Stimulated activated CD4-positive, alpha-beta T cell treated with anti-CD3 and anti-CD28 coated beads, Interleukin-4, amount 100 ng/mL, for 4 hours (primary cell): ENCODE measurements at places on chromosomes 1 and 21.

- DNase-seq, result no peak
Measured at GRCh38 chr1:215986401-215986800, 419.3 kb downstream of the KCTD3 start.

- no peak for DNase-seq
Measured at GRCh38 chr1:56644919-56645676, at the start of gene PRKAA2. Gene PRKAA2 (plus strand): TSS chr1:56645314. CDS start chr1:56645388, 74 bp downstream.

DNA sequence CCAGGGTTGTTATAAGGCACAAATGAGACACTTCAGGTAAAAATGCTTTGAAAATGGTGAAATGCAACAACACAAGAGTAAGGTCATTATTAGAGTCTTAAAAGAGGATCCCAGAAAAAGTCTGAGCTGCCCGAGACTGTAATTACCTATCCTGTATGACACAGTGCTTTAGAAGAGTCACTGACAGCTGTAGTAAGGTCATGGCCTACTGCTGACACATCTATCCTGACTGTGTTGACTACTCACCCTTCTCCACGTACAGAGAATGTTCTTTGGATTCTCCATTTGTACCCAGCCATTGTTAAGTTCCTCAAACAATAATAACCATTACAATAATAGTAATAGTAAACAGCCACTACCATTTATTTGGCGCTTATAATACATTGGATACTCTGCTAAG lies 104.4 kb downstream of the CACHD1 start:
- DNase-seq, result no peak

- DNase-seq, result no peak
Measured at GRCh38 chr1:33280091-33280661, 23.9 kb downstream of the ZNF362 start.

- DNase-seq, result no peak
Measured at GRCh38 chr1:9080705-9081291, 11.4 kb upstream of the SLC2A5 start.

- DNase-seq, result no peak
Measured at GRCh38 chr1:30899577-30900389, 8.8 kb downstream of the SDC3 start.

- DNase-seq, result no peak
Measured at GRCh38 chr1:67169496-67169895, 3.2 kb downstream of the IL23R start.

DNA sequence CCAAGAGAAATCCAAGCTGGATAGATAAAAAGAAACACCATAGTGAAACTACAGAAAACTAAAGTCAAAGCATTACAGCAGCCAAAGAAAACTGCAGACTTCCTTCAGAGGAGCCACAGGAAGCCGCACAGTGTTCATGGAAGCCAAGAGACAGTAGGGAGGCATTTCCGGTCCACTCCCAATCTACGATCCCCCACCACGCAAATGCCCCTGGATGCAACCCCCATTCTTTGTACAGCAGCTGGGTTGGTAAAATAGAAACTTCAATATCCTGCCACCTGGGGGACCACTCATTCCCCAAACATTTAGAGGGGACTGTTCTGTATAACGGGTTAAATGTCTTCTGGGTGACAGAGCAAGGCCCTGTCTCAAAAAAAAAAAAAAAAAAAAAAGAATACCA lies 43.9 kb upstream of the TSPEAR start:
- DNase-seq, result no peak

DNA sequence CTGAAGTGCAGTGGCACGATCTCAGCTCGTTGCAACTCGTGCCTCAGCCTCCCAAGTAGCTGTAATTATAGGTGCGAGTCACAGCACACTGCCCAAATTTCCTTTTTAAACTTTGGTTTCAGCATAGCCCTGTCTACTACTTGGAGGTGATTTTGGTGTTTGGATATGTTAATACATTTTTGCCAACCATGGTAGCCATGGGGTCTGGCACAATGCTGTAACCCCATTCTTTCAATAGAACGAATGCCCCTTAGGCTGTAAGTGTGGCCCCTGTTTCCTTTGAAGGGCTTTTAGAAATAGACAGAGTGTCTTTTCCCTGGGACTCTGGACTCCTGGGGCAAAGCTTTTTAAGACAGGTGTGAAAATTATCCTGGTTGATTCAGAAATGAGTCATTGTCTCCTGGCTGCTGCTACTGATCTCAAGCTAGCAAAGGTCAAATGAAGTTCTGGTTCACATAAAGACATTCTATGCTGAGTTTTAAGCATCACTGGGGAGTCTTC lies 141.1 kb upstream of the RUNX1 start:
- no peak for DNase-seq

DNA sequence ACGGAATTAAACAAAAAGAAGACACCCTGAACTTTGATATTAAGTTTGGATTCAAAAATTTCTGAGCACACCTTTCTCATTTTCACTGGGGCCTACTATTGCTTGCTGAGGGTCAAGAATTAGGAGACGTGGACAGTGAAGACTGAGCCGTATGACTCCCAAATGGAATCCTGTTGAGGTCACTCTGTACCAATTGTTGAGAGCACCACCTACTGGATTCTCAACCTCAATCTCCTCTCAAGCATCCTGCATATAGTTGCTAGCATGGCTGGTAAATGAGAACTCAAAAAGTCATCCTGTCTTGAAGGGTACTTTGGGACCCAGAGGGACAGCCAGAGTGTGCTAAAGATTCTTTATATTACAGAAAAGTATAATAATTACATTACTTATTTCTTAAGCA lies 20.2 kb upstream of the MTR start:
- no peak for DNase-seq

GRCh38 chr1:27557596-27558340 lies 46.2 kb downstream of the AHDC1 start:
- no peak for DNase-seq

DNA sequence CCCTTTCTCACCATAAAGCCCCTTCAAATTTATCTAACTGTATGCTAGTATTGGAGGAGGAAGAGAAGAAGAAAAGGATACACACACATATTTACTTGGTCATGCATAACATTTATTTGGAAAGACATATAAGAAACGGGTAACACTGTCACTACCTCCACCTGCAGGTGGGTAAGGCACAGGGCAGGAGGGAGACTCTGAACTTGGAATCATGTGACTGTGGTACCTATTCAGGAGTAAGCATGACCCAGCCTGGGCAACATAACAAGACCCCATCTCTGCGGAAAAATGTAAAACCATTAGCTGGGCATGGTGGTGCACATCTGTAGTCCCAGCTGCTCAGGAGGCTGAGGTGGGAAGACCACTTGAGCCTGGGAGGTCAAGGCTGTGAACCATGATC lies 1.4 kb upstream of the PADI6 start:
- no peak for DNase-seq

GRCh38 chr21:40853956-40854688 lies 7.2 kb upstream of the DSCAM start:
- no peak for DNase-seq

DNA sequence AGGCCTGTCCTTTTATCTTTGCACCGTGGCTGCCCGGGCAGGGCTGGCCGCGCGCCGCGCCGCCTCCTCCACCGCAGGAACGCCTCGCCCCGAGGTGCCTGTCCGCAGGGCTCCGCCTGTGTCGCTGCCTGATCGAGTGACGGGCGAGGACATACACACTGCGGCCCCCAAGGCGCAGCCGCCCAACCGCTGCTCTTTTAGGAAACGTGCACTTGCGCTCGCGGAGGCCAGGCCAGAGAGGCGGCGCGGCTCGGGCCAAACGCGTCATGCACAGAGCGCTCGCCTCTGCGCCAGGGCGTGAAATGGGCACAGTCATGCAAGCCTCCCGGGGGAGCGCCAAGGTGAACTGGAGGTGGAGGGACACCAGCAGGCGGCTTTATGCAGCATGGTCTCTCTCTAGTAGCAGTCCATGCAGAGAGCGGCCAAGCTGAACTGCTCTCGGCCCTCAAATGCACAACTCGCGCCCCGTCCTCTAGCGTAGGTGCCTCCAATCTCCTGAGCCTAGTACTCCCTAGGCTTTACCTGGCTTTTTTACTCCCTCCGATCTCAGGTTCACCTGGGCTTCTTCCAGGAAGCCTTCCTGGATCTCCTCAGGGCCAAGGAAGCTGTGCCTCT lies 12.9 kb downstream of the TRABD2B start:
- no peak for DNase-seq

GRCh38 chr1:16396591-16396990 lies 29.5 kb downstream of the SZRD1 start:
- no peak for DNase-seq

DNA sequence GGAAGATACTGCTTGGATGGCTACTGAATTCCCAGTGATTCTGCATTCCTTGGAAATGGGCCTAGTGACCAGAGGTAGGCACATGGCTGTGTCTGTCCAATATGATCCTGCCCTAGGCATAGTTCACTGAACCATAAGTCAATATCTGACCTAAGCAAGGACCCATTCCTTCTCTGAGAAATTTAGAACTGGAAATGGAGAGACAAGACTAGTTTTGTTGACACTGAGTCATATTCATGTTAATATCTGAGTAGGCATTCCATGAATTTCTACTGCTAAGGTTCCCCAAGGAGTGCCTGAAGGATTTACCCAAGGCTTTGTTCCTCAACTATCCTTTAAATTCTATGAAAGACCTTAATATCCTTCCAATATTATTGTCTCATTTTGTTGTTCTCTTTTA lies 329.8 kb upstream of the BEND5 start:
- no peak for DNase-seq

- DNase-seq, result no peak
Measured at GRCh38 chr1:178267646-178268094, 173.8 kb downstream of the RASAL2 start.

- DNase-seq, result no peak
Measured at GRCh38 chr1:108085628-108086027, 114.5 kb downstream of the SLC25A24 start.

GRCh38 chr1:226967665-226968064 lies 27.6 kb downstream of the COQ8A start:
- no peak for DNase-seq

GRCh38 chr1:12543740-12544154 lies 74.3 kb downstream of the DHRS3 start:
- no peak for DNase-seq

DNA sequence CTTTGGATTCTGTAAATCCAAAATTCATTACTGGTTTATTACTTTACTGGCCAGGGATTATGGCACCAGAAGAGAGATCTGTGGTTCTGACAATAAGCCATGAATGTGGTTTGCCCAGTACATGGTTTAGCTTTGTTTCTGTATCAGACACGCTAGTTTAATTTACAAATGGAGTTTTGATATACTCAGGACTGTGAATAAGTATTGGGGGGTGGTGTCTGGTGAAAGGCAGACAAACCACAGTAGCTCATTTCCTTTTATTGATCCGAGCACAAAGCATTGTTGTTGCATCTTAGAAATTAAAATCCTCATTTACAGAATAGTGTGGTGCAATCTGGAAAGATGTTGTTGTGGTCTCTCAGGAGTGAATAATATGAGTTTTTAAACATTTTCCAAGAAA lies 96.0 kb downstream of the ST6GALNAC3 start:
- no peak for DNase-seq

DNA sequence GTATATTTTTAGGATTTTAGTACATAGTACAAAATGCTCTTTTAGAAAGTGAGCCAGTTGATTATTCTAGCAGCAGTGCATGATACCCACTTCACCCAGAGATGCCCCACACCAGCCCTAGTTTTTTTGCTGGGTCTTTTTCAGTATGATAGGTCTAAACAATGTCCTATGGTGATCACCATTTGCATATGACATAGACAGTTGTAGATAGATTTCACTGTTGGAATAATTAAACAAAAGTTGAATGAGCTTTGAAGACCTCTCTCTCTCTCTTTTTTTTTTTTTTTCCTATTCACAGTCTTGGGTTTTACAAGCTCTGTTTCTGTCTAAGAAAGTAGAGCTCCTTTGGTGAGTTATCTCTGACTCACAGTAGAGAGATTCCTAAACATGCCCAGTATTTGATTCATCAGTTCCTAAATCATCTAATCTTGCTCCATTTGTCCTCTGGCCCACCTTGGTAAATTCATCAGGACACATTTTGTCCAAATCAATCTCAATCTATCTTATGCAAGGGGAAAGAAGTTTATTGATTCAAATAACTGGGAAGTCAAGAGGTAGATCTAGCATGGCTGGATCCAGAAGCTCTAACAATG lies 44.7 kb upstream of the VAV3 start:
- DNase-seq, result no peak

DNA sequence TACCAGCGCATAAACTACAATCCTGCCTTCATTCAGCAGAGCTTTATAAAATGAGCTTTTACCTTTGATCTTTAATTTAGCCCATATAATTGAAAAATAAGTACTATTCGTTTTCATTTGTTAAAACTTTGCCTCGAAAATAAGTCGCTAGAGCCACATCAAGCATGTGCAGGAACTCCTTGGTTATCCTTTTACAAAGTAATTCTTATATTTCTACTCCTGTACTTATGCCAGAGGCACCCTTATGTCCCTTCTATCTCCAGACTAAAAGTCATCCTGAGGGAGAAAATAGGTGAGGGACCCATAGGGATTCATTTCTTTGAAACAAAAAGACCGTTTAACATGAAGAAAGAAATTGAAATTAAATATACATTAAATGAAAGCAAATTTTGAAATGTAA lies 278.2 kb upstream of the C1orf105 start:
- DNase-seq, result no peak

DNA sequence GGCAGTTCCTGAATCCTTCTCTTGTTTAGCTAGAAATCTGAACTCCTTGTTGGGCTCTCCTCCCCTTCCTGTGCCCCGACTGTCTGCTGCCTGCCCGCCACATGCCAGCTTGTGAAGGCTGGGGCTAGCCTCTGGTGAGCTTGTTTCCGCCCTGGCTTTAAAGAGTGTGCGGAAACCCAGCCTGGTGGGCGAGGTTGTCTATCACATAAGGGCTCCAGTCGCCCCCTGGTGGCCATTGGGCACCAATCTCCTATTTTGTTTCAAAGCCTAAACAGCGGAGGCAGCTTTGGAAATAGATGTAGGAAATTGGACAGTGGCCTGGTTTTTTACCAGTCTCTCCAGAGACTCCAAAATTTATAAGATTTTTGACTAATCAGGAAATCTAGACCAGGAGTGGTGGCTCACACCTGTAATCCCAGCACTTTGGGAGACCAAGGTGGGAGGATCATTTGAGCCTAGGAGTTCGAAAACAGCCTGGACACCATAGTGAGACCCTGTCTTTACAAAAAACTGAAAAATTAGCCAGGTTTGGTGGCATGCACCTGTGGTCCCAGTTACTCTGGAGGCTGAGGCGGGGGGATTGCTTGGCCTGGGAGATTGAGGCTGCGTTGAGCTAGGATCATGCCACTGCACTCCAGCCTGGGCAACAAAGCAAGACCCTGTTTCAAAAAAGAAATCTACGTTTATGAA lies 9.8 kb downstream of the ATP8B2 start:
- DNase-seq, result peak; percentile 91

GRCh38 chr1:156260896-156261295 lies 13.0 kb upstream of the PAQR6 start:
- no peak for DNase-seq

- no peak for DNase-seq
Measured at GRCh38 chr1:41733021-41733420, 185.7 kb downstream of the HIVEP3 start.

DNA sequence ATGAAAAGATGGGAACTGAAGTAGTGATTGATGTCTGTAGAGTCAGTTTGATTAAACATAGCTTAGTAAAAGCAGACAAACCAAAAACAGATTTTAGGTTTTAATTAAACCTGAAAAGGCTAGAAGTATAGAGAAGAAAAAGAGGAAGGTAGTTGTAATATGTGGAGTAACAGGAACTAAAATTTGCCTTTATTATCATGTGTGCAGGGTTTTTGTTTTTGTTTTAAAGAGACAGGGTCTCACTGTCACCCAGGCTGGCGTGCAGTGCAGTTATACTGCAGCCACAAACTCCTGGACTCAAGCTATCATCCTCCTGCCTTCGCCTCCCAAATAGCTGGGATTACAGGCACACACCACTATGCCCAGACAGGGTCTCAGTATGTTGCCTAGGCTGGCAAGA lies 6.0 kb downstream of the TOR1AIP1 start:
- no peak for DNase-seq
